NCI-H1092 (cell line): ENCODE measurements at places on chromosomes 16 and 17.
A peak's percentile ranks its signal among the peaks of the same experiment; 100 is the strongest.

GRCh38 chr16:86045591-86045971, 146.6 kb downstream of the IRF8 start:
- no peak for DNase-seq

DNA sequence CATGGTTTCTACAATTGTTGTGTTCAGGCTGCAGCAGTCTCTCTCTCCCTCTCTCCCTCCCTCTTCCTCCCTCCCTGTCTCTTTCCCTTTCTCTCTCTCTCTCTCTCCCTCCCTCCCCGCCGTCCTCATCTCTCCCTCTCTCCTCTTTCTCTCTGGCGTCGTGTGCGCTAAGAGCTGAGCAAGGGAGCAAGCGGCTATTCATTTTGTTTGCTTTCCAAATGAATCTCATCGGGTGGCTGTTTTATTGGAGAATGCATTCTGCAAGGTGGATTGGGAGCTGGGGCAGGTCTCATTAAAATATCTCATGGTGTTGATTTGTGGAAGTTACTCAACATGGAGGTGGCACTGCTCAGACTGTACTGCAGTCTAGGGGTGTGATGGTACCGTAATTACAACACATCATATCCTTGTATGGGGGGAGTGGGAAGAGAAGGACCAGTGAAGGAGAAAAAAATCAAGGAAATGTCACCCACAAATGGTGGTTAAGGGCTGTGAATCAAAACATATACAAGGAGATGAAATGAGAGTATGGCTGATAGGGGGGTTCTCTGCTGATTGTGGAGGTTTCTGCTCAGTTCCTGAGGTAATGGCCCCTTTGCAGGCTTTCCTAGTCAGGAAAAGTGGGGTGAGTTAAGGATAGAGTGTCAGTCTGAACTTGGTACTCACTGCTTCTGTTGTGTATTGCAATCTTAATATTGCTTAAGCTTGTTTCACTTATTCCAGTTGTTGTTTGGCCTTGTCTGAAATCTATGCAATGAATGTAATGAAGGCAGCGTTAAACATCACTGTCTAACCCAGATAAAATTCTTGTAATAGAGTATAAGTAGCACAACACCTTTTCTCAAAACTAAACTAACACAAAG, 2.7 kb downstream of the MSL1 start:
- DNase-seq = peak; percentile 34

GRCh38 chr17:6279659-6280058, 155.3 kb downstream of the AIPL1 start:
- no peak for DNase-seq

- no peak for DNase-seq
Observed at GRCh38 chr16:50213939-50214519, 52.3 kb upstream of the ADCY7 start.

DNA sequence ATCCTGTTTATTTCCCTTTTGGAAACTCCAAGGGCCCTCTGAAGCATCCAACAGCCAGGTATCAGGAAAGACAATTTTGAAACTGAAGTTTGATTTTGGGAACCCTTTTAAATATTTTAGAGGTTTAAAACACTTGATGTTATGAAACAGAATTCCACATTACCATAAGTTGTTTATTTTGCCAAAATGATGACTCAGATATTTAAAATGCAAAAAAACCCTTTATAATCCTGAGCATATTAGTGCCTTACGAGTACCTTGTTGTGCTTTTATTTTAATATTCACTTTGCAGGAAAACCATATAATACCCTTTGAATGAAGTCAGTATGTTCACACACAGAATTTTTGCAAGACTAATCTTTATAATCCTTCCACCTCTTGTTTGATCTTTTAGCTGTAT, 765.1 kb upstream of the CA10 start:
- no peak for DNase-seq

DNA sequence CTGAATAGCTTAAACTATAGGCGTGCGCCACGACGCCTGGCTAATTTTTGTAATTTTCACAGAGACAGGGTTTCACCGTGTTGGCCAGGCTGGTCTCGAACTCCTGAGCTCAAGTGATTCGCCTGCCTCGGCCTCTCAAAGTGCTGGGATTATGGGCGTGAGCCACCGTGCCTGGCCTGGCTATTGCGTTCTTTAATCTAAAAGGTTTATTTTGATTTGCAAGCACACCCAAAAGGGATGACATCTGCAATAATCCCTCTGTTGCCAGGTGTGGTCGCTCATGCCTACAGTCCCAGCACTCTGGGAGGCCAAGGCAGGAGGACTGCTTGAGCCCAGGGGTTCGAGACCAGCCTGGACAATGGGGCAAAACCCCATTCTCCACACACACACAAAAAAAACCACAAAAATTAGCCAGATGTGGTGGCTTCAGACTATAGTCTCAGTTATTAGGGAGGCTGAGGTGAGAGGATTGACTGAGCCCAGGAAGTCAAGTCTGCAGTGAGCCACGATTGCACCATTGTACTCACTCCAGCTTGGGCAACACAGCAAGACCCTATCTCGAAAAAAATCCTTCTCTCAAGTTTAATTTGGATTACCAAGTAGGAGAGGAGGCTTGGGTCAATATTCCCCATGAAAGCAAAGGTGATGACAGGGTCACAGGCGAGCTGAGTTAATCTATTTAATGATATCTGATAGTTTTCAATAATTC, 144.1 kb downstream of the PARN start:
- no peak for DNase-seq

DNA sequence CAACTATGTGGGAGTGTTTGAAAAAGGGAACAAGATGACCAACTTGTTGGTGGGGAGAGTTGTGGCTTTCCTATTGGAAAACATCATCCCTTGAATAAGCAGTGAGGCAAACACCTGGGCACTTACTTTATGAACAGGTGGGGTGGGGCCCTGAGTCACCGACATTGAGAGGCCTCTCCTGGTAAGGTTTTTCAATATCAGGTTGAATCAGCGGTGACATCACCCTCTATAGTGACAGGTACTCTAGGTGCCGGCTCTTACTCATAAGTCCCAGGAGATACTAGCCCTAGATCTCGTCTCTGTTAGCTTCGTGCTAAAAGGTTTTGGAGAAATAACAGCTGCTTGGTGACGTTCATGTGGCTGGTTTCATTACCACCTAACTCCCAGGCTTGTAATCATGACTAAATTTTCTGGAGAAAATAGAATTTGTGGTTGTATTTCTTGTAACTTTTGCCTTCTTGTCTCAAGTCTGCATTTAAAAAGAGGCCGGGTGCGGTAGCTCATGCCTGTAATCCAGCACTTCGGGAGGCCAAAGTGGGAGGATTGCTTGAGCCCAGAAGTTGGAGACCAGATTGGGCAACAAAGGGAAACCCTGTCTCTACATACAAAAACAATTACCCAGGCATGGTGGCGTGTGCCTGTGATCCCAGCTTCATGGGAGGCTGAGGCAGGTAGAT, 19.3 kb downstream of the CDH1 start:
- DNase-seq = no peak

GRCh38 chr16:56306690-56307533, 115.6 kb downstream of the GNAO1 start:
- no peak for DNase-seq
